ENCODE measurements at places on chromosomes 13 and 19.

DNA sequence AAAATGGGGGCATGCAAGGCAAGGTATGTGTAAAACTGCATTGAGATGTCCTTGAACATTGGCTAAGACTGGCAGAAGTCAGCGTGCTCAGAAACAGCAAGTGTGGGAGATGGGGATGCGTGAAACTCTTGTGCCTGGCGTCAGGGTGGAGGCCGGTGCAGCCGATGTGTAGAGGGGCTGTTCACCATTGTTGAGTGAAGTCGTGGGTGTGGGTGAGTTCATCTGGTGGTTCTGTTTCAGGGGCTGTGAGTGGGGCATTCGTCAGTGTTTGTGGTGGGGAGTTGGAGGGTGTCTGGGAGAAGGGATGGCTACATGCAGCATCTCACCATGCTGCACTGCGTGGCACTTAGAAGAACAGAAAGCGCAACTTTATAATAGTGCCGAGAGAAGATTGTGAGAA, 11.4 kb upstream of the MIA start:
- DNase-seq = no peak
- H3K27ac ChIP-seq = peak overlapping the region; percentile 36
- H3K27me3 ChIP-seq = peaks cover 5% of the 10 kb centered on the region

- DNase-seq = no peak
- no peak overlapping the region for H3K4me3 ChIP-seq
- H3K27ac ChIP-seq = no peak overlapping the region
- H3K36me3 ChIP-seq = peaks cover 6% of the 10 kb centered on the region
- H3K27me3 ChIP-seq = peaks cover 19% of the 10 kb centered on the region
These were observed 12.1 kb downstream of the IQCN start for GRCh38 chr19:18262144-18262543.

- no peak for DNase-seq
- H3K4me3 ChIP-seq = no peak overlapping the region
- H3K36me3 ChIP-seq = no peaks in the 10 kb centered on the region
- no peak overlapping the region for H3K27ac ChIP-seq
- H3K27me3 ChIP-seq = no peaks in the 10 kb centered on the region
These were observed 5.3 kb upstream of the EPSTI1 start for GRCh38 chr13:42997381-42997780.

DNA sequence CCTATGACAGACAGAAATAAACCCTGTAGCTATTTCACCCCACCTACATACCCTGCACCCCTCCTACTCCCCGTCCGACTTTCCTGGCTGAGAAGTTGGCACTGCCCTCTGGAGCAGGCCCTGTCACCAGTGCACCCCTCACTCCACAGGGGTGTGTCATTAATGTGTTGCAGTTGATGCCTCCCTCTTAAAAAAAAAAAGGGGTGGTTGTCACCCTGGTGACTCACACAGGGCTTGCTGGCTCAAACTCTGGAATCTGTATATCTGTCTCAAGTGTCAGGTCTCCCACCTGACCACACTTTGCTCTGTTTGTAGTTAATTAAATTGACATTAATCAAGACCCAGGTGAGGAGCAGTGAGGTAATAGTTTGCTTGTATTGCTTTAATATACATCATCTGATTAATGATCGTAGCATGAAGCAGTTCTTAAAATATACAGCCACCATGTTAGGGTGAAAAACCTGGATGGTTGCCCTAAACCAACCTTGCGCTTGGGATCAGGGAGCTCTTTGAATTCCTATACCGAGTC, 2.0 kb upstream of the GATAD2A start:
- peaks cover 8% of the 10 kb centered on the region for H3K27me3 ChIP-seq
- H3K4me3 ChIP-seq = peak overlapping the region; percentile 67
- DNase-seq = no peak
- H3K4me1 ChIP-seq = peaks cover 16% of the 10 kb centered on the region
- H3K36me3 ChIP-seq = no peaks in the 10 kb centered on the region
- no peak overlapping the region for H3K27ac ChIP-seq

DNA sequence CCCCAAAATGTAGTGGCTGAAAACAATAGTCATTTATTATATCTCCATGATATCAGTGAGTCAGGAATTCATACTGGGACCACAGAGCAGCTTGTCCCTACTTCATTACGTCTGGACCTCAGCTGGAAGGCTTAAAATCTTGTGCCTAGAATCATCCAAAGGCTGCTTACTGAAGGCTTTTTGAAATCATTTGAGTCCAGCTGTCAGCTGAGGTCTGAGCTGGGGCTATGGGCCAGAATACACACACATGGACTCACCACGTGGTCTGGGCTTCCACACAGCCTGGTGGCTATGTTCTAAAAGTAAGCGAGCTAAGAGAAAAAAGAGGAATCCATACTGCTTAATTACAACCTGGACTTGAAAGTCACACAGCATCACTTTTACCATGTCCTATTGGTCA, 209.2 kb downstream of the KCTD12 start:
- peaks cover 5% of the 10 kb centered on the region for H3K4me1 ChIP-seq
- H3K36me3 ChIP-seq = no peaks in the 10 kb centered on the region
- H3K4me3 ChIP-seq = no peak overlapping the region
- peak; percentile 33 for DNase-seq
- H3K27me3 ChIP-seq = no peaks in the 10 kb centered on the region
- peak overlapping the region; percentile 60 for H3K27ac ChIP-seq
